ENCODE measurements at places on chromosomes 1 and 21.

DNA sequence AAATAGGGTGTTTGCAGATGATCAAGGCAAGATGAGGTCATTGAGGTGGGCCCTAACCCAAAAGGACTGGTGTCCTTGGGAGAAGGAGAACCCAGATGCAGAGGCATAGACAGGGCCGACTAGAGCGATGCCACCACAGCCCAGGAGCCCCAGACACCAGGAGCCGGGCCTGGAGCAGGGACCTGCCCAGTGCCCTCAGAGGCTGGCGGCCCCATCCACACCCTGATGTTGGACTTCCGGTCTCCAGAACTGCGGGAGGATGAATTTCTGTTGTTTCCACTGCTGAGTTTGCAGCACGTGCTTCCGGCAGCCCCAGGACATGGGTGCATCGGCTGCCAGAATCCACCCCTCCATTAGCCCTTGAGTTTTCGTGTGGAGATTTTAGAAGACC lies 7.2 kb upstream of the ACTRT2 start:
- DNase-seq, result no peak

DNA sequence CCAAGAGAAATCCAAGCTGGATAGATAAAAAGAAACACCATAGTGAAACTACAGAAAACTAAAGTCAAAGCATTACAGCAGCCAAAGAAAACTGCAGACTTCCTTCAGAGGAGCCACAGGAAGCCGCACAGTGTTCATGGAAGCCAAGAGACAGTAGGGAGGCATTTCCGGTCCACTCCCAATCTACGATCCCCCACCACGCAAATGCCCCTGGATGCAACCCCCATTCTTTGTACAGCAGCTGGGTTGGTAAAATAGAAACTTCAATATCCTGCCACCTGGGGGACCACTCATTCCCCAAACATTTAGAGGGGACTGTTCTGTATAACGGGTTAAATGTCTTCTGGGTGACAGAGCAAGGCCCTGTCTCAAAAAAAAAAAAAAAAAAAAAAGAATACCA lies 43.9 kb upstream of the TSPEAR start:
- DNase-seq, result no peak

DNA sequence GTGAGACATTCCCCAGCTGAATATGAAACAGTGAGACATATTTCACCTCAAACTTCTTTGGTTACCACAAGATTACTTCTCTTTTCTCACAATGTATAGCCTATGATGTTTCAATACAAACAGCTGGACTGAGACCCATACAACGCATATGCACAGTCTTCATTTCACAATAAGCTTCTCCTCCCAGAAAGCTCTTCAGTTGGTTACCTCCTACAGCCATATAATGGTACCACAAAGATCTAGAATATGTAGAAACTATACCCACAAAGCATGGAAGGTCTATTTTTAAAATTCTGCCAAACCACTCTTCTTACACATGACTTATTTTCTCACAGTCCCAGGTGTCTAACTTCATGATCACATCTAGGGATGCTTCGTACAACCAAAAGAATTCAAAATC lies 70.8 kb downstream of the JAK1 start:
- peak; percentile 82 for DNase-seq

GRCh38 chr1:173117108-173117633 lies 66.4 kb upstream of the TNFSF18 start:
- DNase-seq, result no peak

DNA sequence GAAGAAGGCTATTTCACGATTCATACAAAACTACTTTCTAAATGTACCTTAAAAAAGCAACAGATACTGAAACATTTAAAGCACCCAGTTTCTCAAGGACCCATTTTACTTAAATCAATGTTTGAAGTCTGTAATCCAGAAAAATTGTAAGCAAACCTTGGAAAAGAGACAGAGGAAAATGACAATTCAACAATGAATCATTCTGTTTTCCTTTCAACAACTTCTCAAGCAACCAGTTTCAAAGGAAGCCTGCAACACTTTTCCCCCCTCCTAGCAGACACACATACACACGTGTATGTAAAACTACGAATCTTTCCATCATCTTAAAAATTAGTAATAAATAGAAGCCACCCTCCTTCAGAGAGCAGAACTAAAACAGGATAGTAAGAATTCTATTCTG lies 1.2 kb downstream of the RERE start:
- DNase-seq, result no peak

GRCh38 chr1:112322018-112322417 lies 74.0 kb upstream of the CTTNBP2NL start:
- no peak for DNase-seq

DNA sequence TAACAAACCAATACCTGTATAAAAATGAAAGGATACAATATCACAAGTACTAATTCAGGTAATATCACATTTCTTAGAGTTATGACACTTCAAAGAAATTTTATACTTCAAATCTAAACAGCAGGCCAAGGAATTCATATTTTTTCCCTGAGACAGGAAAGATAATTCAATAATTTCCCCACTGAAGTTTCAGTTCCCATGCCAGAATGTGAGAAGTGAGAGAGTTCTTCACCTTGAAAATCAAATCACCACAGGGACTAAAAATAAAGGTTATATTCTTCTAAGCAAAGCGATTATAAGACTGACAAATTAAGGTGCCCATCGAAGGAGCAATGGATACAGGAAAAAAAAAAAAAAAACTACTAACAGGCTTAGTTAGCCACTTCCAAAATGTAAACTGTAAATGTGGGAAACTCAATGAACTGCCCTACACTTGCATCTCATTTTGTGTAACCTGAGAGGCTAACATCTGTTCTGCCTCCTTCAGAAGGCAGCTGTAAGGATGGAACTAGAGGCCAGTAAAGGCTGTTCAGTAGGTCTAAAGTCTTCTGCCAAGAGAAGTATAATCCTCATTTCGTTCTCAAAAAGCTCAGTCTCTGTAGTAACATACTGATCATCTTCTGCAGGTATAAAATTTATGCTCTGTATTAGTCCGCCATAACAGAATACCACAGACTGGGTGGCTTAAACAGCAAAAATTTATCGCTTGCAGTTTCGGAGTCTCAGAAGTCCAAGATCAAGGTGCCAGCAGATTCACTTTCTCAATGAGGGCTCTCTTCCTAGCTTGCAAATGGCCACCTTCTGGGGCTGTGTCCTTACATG lies 127.8 kb downstream of the RERE start:
- DNase-seq, result no peak

GRCh38 chr21:44512496-44513388 lies 27.3 kb downstream of the KRTAP10-1 start:
- DNase-seq, result no peak

DNA sequence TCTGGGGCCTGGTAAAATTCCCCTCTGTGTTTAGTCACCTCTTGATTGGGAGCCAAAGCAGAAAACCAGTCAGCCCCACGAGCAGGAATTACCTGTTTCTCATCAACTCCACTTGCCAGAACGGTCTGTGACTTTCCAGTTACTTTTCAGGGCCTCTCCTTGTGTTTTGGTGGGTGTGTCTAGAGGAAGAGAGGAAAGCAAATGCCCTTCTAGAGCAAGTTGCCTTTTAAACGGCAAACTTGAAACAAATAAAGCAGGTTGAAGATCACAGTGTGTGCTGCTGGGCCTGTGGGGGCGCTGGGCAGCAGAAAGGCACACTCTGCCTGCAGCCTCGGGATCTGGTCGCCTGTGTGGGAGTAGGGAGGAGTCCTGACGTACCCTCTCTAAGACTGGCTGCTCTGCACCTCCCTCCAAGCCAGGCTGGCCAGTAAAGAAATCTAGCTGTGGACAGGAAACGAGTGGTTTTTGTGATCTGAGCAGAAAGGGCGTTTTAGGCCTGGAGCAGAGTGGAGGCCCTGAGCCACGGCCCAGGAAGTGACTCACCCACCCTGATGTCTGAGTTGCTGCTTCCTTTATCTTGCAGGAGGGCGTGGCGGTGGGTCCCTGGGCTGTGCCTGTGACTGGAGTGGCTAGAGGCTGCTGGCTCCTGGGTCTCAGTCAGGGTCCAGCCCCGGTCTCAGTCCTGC lies 11.1 kb upstream of the S100A11 start:
- DNase-seq, result peak; percentile 100

DNA sequence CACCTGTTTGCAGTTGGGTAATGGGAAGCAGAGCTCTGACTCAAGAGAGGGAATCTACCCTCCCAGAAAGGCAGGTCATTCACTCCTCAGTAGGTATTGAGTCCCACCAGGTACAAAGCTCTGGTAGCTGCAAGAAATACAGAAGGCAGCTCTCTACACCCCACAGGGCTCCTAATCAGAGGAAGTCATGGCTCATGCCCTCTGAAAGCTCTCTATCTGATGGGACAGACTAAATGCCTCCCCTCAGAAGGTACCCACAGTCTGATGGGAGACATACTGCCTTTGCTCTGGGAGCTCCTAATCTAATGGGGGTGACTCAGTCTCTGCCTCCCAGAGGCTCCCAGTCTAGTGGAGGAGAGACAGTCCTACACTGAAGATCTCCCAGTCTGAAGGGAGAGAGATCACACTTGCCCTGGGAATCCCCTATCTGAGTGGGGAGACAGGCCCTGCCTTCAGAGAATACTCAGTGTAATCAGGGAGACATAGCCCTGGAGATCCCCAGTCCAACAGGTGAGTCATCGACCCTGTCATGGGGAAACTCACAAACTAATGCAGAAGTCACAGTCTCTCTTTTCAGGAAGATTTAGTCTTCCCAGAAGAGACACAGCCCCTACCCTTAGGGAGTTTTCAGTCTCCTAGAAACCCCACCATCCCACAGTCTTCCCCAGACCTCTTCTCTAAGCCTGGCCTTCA lies 23.7 kb downstream of the CAMK1G start:
- DNase-seq, result no peak

DNA sequence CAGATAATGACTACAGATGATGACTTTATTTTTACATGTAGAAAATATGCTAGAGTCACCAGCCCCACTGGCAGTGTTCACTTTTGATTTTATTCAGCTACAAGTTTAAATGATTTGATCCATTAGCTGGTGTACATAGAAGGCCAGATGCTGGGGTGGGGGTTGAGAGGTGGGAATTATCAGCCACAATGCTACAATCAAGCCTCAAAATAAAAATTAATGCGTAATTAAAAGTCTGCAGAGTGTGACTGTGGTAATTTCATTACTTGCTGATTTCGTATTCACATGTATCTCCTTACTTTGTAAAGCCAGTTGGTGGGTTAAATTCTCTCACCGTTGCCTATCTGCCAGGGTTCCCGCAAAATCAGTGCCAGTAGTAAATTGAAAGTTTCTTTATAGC lies 109.3 kb downstream of the GALNT2 start:
- DNase-seq, result no peak

GRCh38 chr1:161071886-161072371 lies 2.2 kb upstream of the ARHGAP30 start:
- DNase-seq, result peak; percentile 41

DNA sequence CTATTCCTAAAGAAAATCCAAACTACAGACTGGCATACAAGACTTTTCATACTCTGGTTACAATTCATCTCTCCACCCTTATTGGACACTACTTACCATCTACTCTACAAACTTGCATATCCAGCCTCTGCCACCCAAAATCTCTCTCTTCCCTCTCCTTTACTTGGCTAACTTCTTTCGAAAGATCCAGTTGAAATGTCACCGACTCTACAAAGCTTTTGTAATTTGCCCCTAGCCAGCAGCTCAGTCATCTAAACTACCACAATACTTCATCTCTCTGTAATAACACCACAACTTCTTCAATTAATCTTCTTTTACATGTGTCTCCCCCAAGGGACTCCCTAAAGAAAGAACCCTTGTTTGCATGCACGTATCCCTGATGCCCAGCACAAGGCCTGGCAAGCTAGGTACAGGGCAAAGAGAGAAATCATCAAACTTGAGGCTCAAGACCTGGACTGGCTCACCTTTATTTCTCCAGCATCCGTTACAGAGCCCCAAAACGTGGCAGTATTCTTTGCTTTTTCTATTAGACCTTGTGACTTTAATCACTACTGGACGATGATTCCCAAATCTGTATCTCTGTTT lies 2.7 kb downstream of the ZBTB21 start:
- DNase-seq, result no peak

GRCh38 chr1:203186446-203187303 lies at the start of gene CHI3L1:
Gene CHI3L1 (minus strand): TSS chr1:203186704. CDS start chr1:203186623, 81 bp downstream.
- peak; percentile 62 for DNase-seq

DNA sequence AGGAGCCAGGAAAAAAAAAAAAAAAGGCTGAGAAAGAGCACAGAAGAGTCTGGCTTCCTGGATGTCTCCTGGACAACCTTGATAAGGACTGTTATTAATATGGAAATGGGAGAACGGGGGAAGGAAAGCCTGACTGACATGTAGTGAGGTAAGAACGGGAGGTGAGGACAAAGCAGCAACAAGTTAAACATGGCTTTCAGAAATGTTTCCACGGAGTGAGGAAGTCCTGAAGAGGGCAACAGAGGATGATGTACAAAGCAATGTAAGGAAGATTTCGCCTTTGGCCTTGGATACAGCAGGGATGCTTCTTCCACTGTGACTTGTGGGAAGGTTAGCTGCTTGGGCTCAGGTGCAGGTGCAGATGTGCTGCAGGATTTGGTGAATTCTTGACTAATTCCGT lies 11.9 kb upstream of the NIBAN1 start:
- peak; percentile 16 for DNase-seq

DNA sequence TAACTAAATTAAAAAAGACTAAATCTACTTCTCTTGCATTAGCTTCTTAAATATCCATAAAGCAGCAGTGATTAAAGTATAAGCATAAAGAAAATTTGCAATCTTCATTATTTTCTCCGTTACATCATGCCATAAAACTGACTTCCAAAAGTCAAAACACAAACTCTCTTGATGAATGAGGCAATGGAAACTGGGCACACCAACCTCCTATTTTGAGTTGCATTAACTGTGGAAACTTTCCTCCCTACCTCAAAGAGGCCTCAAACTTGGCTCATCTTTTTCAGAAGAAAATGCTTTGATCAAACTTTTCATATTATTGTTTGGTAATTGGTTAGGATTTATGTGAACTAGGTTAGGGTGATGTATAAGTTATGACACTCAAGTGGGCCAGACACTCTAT lies 4.1 kb upstream of the BTG3 start:
- no peak for DNase-seq

DNA sequence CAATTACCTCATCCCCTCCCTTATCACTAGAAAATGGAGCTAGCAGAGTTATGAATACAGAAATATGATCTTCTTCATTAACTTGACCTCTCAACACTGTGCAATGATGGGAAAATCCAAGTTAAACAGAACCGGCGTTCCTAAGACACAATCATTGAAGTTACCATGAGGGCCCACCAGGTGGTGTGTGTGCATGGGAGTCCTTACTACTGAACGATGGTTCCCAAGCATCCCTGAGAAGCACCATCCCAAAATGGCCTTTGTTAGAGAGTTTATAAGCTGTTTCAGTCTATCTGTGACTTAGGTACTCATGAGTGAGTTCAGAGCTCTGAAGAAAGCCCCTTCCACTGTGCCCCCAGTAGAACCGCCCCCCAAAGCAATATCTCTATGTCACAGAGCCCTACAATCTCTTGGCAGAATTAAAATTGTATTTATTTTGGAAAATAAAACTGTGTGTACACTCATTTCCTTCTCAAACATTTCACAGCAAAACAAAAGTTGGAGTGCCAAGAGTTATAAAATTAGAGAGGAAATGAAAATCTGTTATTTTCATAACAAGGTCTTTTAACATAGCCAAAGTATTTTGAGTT lies 56.8 kb downstream of the PLD5 start:
- DNase-seq, result peak; percentile 40

- DNase-seq, result no peak
These were observed 102.4 kb downstream of the FMN2 start for GRCh38 chr1:240194120-240194519.

- DNase-seq, result no peak
These were observed 67.3 kb downstream of the LAMC1 start for GRCh38 chr1:183090391-183091006.

- no peak for DNase-seq
These were observed 35.6 kb downstream of the MRPL39 start for GRCh38 chr21:25571726-25572121.

- no peak for DNase-seq
These were observed 301.8 kb downstream of the KCNT2 start for GRCh38 chr1:196306421-196306820.

- DNase-seq, result no peak
These were observed 221.2 kb downstream of the SETD4 start for GRCh38 chr21:35838987-35839763.
